Astrocyte (in vitro differentiated cells and primary cell): ENCODE measurements at places on chromosomes 11 and 22. TPM values are rescaled to one million over a fixed set of nuclear protein-coding genes. Genes with fewer than 3 reads are reported as not detected.
A peak's percentile ranks its signal among the peaks of the same experiment; 100 is the strongest.

The LRRN4CL gene
- 0.17 and 0.43 TPM in 2 replicates for total RNA-seq

The TRIM49 gene
- total RNA-seq = 0.24 and 0.32 TPM in 2 replicates

The CCDC87 gene
- total RNA-seq = 0.31 and 0.34 TPM in 2 replicates

The C22orf31 gene
- not detected in 2 replicates for total RNA-seq

The SMCO4 gene
- 29.3 and 36.6 TPM in 2 replicates for total RNA-seq

The TTC36 gene
- total RNA-seq = 0.43 and 0.84 TPM in 2 replicates

The SDHD gene
- total RNA-seq = 45.2 and 46.5 TPM in 2 replicates

- no peak for DNase-seq
Measured at GRCh38 chr11:62280452-62280851, 10.5 kb downstream of the SCGB2A2 start.

DNA sequence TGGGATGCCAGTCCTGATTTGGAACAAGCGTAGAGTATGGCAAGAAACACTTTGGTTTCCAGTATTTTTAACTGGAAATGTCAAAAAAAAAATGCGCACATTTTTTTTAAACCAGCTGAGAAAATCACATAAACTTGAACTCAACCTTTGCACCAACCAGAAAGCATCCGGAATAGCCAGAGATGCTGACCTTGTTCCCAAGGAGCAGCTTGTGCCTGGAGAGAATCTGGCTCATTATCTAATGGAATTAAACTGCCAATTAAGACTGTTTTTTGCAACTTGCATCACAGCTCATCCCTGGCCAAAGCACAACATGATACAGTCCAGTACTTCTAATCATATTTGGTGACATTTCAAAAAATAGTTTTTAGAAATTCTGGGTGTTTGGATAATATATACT lies 8.4 kb upstream of the ETS1 start:
- no peak for DNase-seq

- DNase-seq = no peak
Measured at GRCh38 chr22:50301581-50301991, 5.9 kb downstream of the PLXNB2 start.

DNA sequence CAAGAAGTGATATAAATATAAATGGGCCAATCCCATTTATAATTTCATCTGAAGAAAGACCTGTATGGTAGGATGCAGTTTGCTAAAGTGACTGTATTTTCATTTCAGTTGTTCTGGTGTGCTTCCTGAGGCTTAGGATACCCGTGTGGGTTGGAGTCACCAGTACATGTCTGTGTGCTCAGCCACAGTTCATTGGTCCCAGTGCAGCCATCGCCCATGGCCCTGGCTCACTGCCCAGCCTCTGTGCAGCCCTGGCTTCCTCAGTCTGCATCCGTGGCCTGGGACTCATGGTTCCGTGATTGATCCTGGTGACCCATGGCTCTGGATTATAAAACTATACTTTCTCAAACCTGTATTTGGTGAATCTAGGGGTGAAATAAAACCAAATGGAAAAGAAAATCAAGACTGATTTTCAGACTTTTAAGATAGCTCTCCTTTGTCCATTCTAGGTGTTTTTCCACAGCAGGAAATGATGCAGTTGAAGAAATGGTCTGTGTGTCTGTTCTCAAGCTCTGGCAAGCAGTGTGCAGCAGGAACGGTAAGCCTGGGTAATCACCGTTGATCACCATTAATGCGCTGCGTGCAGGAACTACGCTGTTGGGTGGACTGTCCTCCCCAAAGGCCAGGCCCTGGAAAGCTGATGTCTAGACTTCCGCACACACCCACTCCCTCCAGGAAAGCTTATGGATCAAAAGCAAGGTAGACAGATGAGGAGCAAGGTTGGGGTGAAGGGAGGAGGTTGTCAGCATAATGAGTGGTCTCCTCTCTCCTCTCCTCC lies 27.2 kb downstream of the TTC12 start:
- DNase-seq = no peak

GRCh38 chr11:116885951-116886655 lies 48.7 kb upstream of the APOA1 start:
- DNase-seq = peak; percentile 80

- no peak for DNase-seq
Measured at GRCh38 chr22:22741843-22742242, 97.4 kb downstream of the GGTLC2 start.

GRCh38 chr11:22084564-22084963 lies 108.3 kb upstream of the ANO5 start:
- no peak for DNase-seq

DNA sequence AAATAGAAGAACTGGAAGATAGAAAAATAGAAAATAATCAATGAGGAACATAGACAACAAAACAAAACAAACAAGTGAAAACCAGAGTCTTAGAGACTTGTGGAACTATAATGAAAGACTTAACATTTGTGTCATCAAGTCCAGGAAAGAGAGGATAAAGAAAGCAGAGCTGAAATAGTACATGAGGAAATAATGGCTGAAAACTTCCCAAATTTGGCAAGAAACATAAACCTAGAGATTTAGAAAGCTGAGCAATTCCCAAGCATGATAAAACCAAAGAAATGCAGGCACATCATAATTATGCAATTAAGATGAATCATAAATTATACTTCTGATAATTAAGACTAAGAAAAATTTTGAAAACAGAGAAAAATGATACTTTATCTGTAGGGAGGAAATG lies 614.5 kb downstream of the ETS1 start:
- DNase-seq = no peak

DNA sequence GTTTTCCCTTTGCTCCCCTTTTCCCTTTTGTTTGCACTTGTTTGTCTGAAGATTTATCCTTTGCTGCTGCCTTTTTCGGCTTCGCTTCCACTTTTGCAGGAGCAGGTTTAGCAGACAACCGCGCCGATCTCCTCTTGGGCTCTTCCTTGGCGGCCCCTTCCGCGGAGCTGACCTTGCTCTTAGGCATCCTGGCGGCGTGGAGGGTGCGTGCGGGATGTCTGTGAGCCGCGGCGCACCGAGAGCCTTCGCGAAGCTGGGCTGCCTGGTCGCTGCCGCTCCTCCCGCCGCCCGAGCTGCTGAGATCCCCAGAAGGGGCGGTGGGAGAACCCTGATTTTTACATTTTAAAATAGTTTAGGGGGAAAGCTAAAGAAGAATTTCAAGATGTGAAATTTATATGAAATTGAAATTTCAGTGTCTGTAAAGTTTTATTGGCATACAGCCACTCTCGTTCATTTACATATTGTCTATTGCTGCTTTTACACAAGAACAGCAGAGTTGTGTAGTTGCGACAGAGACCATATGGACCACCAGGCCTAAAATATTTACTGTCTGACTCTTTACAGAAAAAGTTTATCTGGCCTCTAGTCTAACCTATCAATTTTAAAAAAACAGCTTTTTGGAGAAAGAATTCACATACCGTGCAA lies 105.2 kb upstream of the RRM1 start:
- DNase-seq = no peak

DNA sequence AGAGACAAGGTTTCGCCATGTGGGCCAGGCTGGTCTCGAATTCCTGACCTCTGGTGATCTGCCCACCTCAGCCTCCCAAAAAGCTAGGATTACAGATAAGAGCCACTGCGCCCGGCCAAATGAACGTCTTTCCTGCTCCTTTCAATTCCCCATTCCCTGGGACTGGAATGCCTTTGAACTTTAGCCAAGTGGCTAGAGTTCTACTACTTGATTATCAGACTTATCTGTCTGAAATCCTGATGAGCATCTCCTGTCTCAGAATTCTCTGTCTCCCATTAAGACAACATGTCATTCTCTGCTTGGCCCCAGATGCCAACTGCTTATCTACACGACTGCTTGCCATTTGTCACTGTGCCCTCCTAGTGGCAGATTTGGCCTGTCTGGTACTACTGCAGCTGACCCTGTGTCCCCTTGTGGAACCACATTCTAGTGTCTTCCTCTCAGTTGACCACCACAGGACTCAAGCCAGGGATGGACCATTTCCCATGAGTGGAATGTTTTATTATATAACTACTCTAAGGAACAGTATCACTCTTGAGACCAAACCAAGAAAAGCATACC lies 33.1 kb upstream of the IPO7 start:
- no peak for DNase-seq

- peak; percentile 81 for DNase-seq
Measured at GRCh38 chr11:68128682-68129327, 7.6 kb upstream of the CHKA start.

- DNase-seq = peak; percentile 23
Measured at GRCh38 chr11:83827940-83828554, 541.9 kb upstream of the CCDC90B start.

- DNase-seq = no peak
Measured at GRCh38 chr11:6240139-6240538, 1.2 kb downstream of the CNGA4 start.

- no peak for DNase-seq
Measured at GRCh38 chr11:45173064-45173463, 26.6 kb downstream of the PRDM11 start.

GRCh38 chr11:109735128-109735527 lies 313.1 kb downstream of the C11orf87 start:
- no peak for DNase-seq
